ENCODE measurements at places on chromosomes 2 and 18.

GRCh38 chr18:74175658-74176057 is 27.3 kb downstream of the TIMM21 start:
- DNase-seq, result no peak

DNA sequence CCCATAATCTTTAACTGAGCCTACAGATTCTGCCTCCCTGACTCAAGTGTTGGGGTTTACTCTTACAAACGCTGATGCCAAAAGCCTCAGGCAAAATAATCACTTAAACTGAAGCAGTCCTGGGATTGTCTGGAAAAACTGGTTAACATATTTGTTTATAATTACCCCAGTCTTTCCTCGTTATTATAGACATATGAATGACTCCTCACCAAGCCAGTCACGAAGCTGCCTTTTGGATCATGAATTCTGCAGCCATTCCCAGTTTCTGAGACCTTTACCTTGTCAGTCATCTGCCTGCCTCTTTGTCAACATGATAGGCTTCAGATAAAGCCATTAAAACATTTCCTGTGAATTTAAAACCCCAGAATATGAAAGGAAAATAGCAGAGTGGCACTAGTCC is 46.4 kb downstream of the MREG start:
- no peak for DNase-seq

GRCh38 chr2:12415536-12415935 is 301.2 kb upstream of the TRIB2 start:
- no peak for DNase-seq

DNA sequence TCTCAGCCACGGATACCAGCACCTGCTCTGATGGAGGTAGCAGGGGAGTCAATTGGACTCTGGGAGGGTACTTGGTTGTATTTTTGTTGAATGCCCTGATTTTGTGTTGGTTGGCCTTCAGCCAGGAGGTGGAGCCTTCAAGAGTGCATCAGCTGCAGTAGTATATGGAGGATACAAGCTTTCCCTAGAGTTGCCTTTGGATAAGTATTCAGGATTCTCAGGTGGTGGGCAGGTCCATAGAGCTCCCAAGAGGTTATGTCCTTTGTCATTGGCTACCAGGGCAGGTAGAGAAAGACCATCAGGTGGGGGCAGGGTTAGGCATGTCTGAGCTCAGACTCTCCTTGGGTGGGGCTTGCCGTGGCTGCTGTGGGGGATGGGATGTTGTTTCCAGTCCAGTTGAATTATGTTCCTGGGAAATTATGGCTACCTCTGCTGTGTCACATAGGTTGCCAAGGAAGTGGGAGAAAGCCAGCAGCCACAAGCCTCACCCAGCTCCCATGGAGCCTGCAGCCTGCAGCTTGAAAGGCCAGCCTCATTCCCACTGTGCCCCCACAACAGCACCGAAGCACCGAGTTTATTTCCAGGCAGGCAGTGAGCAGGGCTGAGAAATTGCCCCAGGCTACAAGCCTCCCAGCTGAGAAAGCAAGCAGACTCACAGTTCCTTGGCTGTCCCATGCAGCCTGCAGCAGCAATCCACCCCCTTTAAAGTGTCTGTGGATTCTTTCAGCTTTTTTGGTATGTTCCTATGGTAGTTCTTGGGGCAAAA is 38.6 kb upstream of the CHST9 start:
- no peak for DNase-seq

Measured in central memory CD4-positive, alpha-beta T cell (primary cell).